Type B pancreatic cell (in vitro differentiated cells): ENCODE measurements at places on chromosomes 7 and 10. TPM values are rescaled to one million over a fixed set of nuclear protein-coding genes. Genes with fewer than 3 reads are reported as not detected.

The PALD1 gene
- 0.43 and 9.6 TPM in 2 replicates for total RNA-seq

The INHBA gene
- 19.9 and 29.3 TPM in 2 replicates for total RNA-seq

The TCAF2 gene
- total RNA-seq: 3.5 and 9.3 TPM in 2 replicates

The ADGRA1 gene
- total RNA-seq: 0.99 and 1.6 TPM in 2 replicates

The ARHGEF35 gene
- total RNA-seq: 8.6 and 24.2 TPM in 2 replicates

The DENND2A gene
- 6.2 and 25.4 TPM in 2 replicates for total RNA-seq

The LRRC17 gene
- 1.5 and 68.3 TPM in 2 replicates for total RNA-seq

The ASB10 gene
- not detected in 2 replicates for total RNA-seq

The AVPI1 gene
- total RNA-seq: 7.8 and 16.2 TPM in 2 replicates

The NAMPT gene
- total RNA-seq: 60.0 and 80.6 TPM in 2 replicates

The CXCL12 gene
- 25.7 and 137 TPM in 2 replicates for total RNA-seq

The LIPF gene
- total RNA-seq: 19.6 TPM in 1 of 2 replicates, not detected in the other

The ALOX5 gene
- 7.9 and 17.3 TPM in 2 replicates for total RNA-seq

The HYAL4 gene
- 0.21 TPM in 1 of 2 replicates, not detected in the other for total RNA-seq

The PSMC2 gene
- 108 and 109 TPM in 2 replicates for total RNA-seq

The CYP3A7 gene
- total RNA-seq: 0.46 and 2.3 TPM in 2 replicates

The ASAH2 gene
- total RNA-seq: 5.1 and 5.4 TPM in 2 replicates

The VWC2 gene
- total RNA-seq: 0.33 and 0.60 TPM in 2 replicates

The UNCX gene
- 0.48 TPM in 1 of 2 replicates, not detected in the other for total RNA-seq

The PAPSS2 gene
- 21.1 and 23.8 TPM in 2 replicates for total RNA-seq

The SH2D4B gene
- total RNA-seq: 0.07 and 0.10 TPM in 2 replicates

The SUN3 gene
- not detected in 2 replicates for total RNA-seq

The TMEM236 gene
- 11.6 and 14.7 TPM in 2 replicates for total RNA-seq
